Glutamatergic neuron (in vitro differentiated cells): ENCODE measurements at places on chromosomes 4 and X. TPM values are rescaled to one million over a fixed set of nuclear protein-coding genes. Genes with fewer than 3 reads are reported as not detected.

DNA sequence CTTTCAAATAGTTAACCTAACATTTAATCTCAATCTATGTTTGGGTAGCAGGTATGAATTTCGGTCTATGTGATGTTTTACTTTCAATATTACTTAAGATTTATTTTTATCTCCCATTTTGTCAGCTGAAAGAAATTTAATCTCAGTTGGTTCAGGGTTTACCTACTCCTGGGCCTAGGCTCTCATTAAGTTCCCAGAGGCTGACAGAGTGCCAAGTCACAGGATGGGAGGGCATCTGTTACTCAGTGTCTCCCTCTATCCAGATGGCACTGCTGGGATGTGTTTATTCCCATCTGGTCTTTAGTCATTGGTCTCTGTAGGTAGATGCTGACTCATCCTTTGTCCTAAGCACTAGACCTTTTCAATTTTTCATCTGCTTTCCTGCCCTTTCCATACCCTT, 129.4 kb upstream of the ARSJ start:
- H3K4me3 ChIP-seq: peak overlapping the region; percentile 60
- DNase-seq: peak; percentile 53
- peaks cover 8% of the 10 kb centered on the region for H3K27me3 ChIP-seq
- H3K27ac ChIP-seq: peak overlapping the region; percentile 94

- H3K27ac ChIP-seq: peak overlapping the region; percentile 72
- peaks cover 28% of the 10 kb centered on the region for H3K4me1 ChIP-seq
- H3K4me3 ChIP-seq: peak overlapping the region; percentile 72
- H3K36me3 ChIP-seq: no peaks in the 10 kb centered on the region
Measured at GRCh38 chrX:39653691-39654090, 444.1 kb downstream of the BCOR start.

GRCh38 chr4:108170631-108171338, 2.1 kb upstream of the LEF1 start:
- peaks cover 25% of the 10 kb centered on the region for H3K4me1 ChIP-seq
- peak overlapping the region; percentile 72 for H3K4me3 ChIP-seq
- no peaks in the 10 kb centered on the region for H3K36me3 ChIP-seq
- H3K27me3 ChIP-seq: peaks cover 43% of the 10 kb centered on the region
- no peak overlapping the region for H3K27ac ChIP-seq
- no peak for DNase-seq

- DNase-seq: no peak
- peaks cover 7% of the 10 kb centered on the region for H3K4me1 ChIP-seq
- H3K4me3 ChIP-seq: no peak overlapping the region
- peak overlapping the region; percentile 66 for H3K27ac ChIP-seq
Measured at GRCh38 chrX:133434197-133434820, 19.0 kb upstream of the GPC4 start.

DNA sequence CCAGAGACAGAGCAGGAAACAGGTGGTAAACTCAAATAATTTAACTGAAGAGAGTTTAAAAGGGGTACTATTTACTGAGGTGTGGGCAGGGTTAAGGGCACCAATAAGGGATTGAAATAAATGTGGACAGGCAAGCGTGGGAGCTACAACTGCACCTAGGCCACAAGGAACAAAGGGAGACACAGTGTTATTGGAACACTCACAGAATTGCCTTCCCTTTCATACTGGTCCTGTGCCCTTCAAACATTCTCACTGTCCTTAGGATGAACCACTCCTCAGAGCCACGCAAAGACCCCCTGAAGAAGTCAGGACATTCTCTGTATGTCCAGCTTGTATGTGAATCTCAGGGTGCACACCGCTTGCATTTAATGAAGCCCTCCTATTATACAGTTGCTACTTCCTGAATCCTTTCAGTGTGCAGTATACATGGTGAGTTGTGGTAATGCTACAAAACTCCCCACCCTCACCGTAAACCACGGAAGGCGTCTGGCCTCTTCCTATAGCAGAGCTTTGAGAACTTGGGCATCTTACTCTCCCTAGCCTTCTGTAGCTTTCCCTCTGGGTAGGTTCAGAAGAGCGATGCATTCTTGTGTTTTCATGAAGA, 9.6 kb upstream of the MRPL1 start:
- no peaks in the 10 kb centered on the region for H3K36me3 ChIP-seq
- DNase-seq: no peak
- H3K27ac ChIP-seq: no peak overlapping the region
- peaks cover 1% of the 10 kb centered on the region for H3K27me3 ChIP-seq
- no peak overlapping the region for H3K4me3 ChIP-seq
- no peaks in the 10 kb centered on the region for H3K4me1 ChIP-seq

GRCh38 chr4:136740326-136740725, 792.0 kb downstream of the PCDH18 start:
- no peak overlapping the region for H3K27ac ChIP-seq
- peaks cover 2% of the 10 kb centered on the region for H3K27me3 ChIP-seq
- H3K4me3 ChIP-seq: no peak overlapping the region
- no peaks in the 10 kb centered on the region for H3K4me1 ChIP-seq

- H3K4me3 ChIP-seq: no peak overlapping the region
- peaks cover 3% of the 10 kb centered on the region for H3K4me1 ChIP-seq
- no peaks in the 10 kb centered on the region for H3K36me3 ChIP-seq
- H3K27me3 ChIP-seq: peaks cover 2% of the 10 kb centered on the region
- DNase-seq: no peak
Measured at GRCh38 chr4:77960367-77960766, 96.8 kb upstream of the FRAS1 start.

DNA sequence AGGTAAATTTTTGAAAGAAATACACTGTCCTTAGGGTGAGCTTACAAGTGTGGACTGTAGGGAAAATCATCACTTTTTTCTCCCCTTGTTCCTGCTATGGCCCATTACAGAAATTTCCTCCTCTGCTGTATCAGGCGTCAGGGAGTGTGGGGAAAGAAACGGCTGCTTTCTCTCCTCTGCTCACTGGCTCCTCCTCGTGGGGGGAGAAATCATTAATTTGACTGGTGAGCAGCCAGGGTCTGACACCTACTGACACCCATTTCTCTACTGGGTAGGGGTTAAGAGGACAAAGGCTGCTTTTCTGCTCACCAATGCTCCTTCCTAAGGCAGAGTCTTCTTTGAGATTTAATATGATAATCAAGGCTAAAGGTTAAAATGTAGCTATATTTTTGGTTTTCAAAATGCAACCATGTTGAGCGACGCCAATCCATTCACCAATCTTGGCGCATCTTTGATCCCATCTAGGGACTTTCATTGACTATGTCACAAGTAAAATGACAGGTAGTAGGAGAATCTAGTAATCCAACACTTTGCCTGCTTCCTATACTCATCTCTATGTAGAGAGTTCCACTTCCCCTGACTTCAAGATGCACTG, 25.1 kb downstream of the SETD7 start:
- peaks cover 14% of the 10 kb centered on the region for H3K4me1 ChIP-seq
- H3K4me3 ChIP-seq: no peak overlapping the region
- no peaks in the 10 kb centered on the region for H3K36me3 ChIP-seq

DNA sequence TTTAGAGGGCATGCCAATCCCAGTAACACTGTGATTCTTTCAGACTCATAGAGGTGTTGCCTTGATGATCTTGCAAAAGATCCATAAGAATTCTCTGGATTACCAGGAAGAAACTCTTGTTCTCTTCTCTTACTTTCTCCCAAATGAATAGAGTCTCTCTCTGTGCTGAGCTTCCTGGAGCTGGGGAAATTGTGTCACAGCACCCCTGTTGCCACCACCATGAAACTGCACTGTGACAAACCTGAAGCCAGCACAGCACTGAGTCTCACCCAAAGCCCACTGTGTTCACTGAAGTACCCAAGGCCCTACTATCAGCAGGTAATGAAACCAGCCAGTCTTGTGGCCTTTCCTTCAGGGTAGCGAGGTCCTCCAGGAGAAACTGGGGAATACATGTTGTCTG, 332.7 kb upstream of the FGF16 start:
- H3K4me1 ChIP-seq: no peaks in the 10 kb centered on the region
- no peaks in the 10 kb centered on the region for H3K27me3 ChIP-seq
- no peaks in the 10 kb centered on the region for H3K36me3 ChIP-seq
- H3K4me3 ChIP-seq: no peak overlapping the region

DNA sequence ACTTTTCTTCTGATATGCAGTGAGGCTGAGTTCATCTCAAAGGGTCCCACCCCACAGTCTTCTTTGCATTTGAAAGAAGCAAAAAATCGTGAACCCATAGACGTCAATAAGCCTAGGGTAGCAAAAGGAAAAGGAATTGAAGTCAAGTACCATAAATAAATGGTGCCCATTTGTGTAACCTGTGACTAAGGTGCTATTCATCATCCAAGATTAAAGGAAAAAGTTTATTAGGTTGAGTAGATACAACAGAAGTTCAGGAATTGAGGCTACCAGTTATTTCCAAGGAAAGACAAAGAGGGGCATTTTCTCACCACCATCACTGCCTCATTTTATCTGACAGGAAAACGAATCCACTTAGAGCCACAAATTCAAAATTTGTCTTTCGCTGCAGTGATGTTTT, 18.8 kb upstream of the GRSF1 start:
- H3K4me1 ChIP-seq: no peaks in the 10 kb centered on the region
- DNase-seq: no peak
- H3K27me3 ChIP-seq: no peaks in the 10 kb centered on the region
- no peak overlapping the region for H3K27ac ChIP-seq
- H3K36me3 ChIP-seq: no peaks in the 10 kb centered on the region
- no peak overlapping the region for H3K4me3 ChIP-seq

DNA sequence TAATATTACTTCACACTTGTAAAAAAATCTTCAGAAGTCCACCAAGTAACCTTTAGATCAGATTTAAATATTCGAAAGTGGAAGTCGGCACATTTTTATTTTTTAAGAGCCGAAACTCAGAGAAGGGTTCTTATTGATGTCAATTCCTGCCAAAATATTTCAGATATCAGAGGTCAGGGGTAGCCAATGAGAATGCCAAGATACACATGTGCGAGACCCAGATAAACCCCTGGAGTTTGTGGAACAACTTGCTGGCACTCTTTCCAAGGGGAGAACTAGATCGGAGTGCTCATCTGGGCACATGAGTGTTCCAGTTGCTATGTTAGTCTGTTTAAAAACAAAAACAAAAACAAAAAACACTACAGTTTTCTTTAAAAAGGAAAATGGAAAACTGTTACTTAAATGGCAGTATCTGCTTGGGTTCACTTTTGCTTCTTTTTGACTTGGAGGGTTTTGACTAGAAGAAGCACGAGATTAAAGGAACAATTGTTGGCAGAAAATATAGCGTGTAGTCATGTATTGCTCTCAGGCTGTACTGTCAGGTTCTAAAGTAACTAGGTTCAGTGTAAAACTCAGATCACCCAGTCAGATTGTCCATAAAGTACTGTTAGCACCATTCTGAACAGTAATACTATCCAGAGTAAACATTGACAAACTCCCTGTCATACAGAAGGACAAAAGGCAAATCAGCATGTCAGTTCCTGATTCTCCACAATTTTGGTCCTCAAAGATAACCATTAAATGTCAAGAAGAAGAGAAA, 188.0 kb upstream of the PACRGL start:
- peaks cover 2% of the 10 kb centered on the region for H3K4me1 ChIP-seq
- no peaks in the 10 kb centered on the region for H3K27me3 ChIP-seq
- DNase-seq: no peak
- H3K27ac ChIP-seq: no peak overlapping the region
- no peaks in the 10 kb centered on the region for H3K36me3 ChIP-seq

DNA sequence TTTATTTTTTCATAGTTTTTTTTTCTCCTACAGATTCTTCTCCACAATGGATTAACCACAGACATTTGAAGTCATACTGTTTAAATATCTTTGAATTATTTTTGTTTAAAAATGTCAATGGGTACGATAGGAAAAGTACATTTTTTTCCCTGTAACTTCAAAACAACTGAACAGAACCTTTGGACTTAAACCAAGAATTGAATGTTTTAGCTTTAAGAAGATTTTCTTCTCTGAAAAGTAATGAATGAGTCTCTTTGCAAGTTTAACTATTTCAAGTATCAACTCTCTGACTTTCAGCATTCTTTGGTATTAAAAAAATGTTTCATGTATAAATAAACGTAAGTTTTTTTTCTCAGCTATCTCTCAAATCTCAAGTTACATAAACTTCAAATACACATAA, 364.3 kb downstream of the FBXO8 start:
- no peak overlapping the region for H3K27ac ChIP-seq
- DNase-seq: no peak
- no peaks in the 10 kb centered on the region for H3K27me3 ChIP-seq
- H3K36me3 ChIP-seq: no peaks in the 10 kb centered on the region

The RXFP1 gene
- total RNA-seq: not detected

The CABS1 gene
- not detected for total RNA-seq

The FAM114A1 gene
- total RNA-seq: 1.0 TPM

The FAM9C gene
- not detected for total RNA-seq
